Spinal cord (tissue), 10 donors: ENCODE measurements at places on chromosomes 16 and 17.

DNA sequence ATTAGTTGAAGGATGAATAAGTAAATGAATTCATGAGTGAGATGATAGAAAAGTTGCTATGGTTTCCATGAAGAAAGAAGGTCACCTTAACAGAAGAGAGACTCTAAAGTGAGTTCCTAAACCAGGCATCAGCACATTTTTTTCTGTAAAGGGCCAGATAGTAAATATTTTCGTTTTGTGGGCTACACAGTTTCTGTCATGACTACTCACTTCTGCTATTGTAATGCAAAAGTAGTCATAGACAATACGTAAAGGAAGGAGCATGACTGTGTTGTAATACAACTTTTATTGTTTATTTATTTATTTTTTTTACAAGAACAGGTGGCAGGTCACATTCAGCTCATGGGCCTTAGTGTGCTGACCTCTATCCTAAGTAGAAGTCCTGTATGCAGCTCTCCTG, 426.1 kb upstream of the DYNLRB2 start:
- no peak for DNase-seq

GRCh38 chr16:58152246-58152868, 23.2 kb upstream of the CFAP20 start:
- no peak for DNase-seq

- DNase-seq: no peak
These were observed 289.0 kb upstream of the AXIN2 start for GRCh38 chr17:65850486-65850885.

GRCh38 chr16:57591870-57592485, 36.5 kb upstream of the ADGRG1 start:
- no peak for DNase-seq
